ENCODE measurements at places on chromosomes 13 and 19.
A peak's percentile ranks its signal among the peaks of the same experiment; 100 is the strongest.

DNA sequence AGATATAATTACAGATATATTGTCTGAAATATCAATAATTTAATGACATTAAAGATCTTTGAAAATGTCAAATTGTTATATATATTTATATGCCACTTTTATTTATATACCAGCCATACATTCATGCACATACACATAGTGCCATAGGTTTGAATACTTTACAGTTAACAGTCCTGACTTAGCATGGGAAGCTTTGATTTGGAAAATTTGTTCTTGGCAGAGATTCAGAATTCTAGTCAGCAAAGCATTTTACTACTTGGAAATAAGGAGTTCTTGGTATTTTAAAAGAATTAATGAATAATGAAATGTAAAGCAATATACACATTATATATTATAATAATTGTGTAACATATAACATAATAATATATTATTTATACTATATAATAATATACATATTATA, 277.0 kb upstream of the PCDH20 start:
- DNase-seq = no peak

GRCh38 chr19:2053601-2054389, 2.8 kb upstream of the MKNK2 start:
- no peak for DNase-seq

- DNase-seq = no peak
These were observed 40.4 kb upstream of the ZNF254 start for GRCh38 chr19:24046550-24046949.

- DNase-seq = no peak
These were observed 201.5 kb upstream of the CSNK1A1L start for GRCh38 chr13:37306778-37307544.

GRCh38 chr19:56156768-56157167, 15.7 kb downstream of the ZNF444 start:
- DNase-seq = no peak

- DNase-seq = no peak
These were observed 2.2 kb downstream of the KBTBD6 start for GRCh38 chr13:41130356-41130755.

- DNase-seq = no peak
These were observed 27.5 kb downstream of the LNX2 start for GRCh38 chr13:27592865-27593264.

GRCh38 chr19:35069696-35070095, 28.2 kb downstream of the HPN start:
- no peak for DNase-seq

- no peak for DNase-seq
These were observed 28.1 kb upstream of the MPHOSPH8 start for GRCh38 chr13:19605161-19605955.

DNA sequence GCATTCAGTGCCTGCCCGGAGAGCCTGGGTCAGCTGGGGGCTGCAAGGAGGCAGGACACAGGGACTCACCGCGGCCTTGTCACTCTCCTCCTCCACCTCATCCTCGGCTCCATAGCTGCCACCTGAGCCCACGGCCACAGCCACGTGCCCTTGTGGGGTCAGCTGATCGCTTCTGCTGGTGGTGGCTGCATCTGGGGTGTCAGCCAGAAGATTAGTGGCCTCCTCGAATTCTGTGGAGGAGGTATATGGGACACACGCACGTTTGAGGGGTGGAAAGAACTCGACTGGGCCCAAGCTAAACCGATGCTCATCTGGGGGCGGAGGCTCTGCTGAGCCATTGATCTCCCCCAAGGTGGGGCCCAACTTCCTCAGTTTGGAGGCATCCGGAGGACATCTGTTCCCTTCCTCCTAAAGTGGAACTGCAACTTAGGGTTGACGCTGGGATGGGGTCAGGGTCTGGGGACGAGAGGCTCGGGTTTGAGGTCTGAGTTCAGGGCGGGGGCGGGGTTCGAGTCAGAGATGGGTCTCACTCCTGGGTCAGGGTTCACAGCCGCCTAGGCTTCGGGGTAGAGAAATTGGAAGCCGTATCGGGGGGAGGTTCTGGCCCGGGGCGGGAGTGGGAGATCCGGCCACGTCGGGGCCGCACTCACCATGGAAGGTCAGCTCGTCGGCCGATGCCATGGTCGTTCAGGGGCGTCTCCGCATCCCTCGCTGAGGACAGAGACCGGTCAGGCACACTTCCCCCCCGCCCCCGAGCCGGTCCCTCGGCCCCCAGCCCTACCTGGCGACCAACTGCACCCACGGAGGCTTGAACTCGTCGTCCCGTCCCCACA, 493 bp downstream of the YIPF2 start:
- no peak for DNase-seq

DNA sequence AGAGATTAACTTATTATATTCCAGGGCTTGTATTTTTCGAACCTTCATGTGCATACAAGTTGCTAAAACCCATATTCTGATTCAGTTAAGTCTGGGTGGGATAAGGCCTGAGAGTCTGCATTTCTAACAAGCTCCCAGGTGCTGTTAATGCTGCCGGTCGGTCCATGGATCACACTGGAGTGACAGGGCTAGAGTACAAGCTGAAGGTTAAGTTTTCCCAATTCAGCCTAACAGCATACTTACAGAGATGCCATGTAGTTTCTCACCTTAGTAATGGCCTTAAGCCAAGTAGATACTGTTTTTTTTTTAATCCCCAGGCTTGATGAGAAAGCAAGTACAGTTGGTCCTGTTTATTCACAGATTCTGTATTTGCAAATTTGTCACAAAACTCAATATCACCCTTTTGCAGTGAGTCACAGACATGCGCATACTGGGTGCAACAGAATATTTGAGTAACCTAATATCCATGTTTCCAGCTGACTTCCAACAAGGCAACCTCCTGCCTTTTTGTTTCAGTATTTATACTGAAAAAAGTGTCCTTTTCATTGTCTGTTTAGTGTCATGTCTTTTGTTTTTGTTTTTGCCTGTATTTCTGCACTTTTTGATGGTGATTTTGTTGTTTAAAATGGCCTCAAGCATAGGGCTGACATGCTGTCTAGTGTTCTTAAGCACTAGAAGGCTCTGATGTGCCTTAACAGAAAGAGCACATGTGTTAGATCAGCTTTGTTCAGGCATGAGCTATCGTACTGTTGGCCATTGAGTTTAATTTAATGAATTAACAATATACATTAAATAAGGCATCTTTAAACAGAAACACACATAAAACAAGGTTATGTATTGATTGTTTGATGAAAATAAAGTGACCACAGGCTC, 875.0 kb downstream of the PCDH9 start:
- DNase-seq = no peak

- DNase-seq = no peak
These were observed 10.7 kb downstream of the HS6ST3 start for GRCh38 chr13:96100457-96101220.

- DNase-seq = peak; percentile 94
These were observed at the start of gene GNG7 for GRCh38 chr19:2702170-2703076. GNG7 (minus strand) TSS chr19:2702694; CDS start chr19:2520688, 182,006 bp downstream.

DNA sequence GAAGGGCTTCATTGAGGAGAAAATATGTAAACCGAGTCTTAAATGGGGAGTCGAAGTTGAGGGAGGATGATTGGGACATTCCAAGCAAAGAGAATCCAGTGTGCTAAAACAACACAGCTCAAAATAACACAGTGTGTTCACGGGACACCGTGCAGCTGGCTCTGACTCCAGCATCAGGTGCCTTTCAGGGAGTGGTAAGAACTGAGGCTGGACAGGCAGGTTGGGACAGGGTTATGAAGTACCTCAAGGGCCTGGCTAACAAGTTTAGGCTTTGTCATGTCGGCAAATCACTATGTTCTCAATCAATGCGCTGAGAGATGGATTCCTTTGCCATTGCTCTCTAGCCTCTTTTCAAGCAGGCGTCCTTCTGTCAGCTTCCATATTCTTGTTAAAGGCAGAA, 27.5 kb upstream of the WDFY2 start:
- no peak for DNase-seq

GRCh38 chr19:46967578-46968032, 52.0 kb upstream of the NPAS1 start:
- no peak for DNase-seq

DNA sequence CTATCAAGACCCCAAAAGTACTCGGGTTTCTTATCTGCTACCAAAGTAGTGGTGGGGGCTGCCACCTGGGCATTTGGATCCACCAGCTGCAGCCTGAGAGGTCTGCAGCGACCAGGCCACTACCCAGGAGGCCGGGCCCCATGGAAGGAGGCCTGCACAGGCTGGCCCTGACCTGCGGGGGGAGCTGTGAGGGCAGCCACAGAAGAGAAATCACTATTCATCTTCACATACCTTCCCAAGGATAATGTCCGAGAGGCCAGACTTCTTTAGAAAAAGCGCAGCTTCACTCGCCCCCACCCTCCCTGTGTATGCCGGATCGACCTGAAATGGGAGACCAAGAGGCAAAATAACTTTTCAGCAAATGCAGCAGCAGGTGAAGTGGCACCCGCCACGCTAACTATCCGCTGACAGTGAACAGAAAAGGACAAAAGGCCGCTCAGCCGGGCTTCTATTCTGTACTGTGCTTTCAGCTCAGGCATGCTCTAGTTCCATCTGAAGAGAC, 30.1 kb downstream of the EPS15L1 start:
- DNase-seq = no peak

DNA sequence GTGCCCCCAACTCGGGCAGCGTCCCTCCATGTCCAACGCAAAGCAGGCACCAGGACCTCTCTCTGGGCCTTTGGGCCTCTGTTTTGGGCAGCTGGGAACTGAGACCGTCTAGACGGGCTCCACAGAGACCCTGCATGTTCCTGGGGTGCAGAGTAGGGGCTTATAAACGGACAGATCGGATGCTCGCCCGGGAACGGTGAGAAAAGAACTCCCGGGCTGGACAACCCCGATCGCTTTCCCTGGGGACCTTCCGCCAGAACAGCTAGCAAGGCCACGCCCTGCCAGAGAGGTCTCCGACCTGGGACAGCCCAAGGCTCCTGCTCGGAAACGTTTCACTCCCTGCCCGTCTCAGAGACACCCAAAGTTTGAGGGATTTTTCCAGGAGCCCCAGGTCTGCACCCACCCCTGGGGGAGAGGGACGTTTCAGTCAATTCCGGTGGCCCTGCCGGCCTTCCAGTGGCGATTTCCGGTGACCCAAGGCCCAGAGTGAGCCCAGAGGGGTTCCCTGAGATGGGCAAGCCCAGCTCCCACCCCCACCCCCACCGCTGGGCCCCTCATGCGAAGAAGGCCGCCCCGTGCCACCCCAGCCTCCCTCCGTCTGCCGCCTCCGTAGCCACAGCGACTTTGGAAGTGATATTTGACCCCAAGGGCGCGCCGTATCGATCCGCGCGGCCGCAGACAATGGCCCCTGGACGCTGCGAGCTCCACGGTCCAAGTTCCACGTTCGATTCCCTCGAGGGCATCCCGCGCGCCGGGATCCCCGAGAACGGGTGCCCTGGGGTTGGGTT, 1.7 kb downstream of the NR2F6 start:
- DNase-seq = no peak

GRCh38 chr13:52975161-52975560, 53.5 kb upstream of the OLFM4 start:
- DNase-seq = no peak

- peak; percentile 6 for DNase-seq
These were observed at the start of gene RUBCNL for GRCh38 chr13:46387064-46387851. RUBCNL (minus strand) TSS chr13:46387252; CDS start chr13:46372475, 14,777 bp downstream.

DNA sequence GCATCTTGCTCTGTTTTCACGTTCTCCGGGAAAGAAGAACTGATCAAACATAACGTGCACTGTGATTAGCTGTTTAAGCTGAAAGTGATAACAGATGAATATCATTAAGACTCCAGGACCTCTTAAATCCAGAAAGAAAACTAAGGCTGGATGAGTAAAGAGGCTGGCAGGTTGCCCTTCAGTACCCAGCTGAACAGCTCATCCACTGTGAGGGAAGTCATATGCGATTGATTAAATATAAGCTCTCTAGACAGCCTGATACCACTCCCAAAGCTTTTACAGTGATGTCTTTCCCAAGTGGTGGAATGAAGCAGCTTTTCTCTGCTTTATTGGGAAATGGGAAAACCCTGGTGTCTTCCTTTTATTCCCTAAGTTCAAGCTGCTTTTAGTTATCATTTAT, 116.9 kb downstream of the EFNB2 start:
- DNase-seq = no peak

DNA sequence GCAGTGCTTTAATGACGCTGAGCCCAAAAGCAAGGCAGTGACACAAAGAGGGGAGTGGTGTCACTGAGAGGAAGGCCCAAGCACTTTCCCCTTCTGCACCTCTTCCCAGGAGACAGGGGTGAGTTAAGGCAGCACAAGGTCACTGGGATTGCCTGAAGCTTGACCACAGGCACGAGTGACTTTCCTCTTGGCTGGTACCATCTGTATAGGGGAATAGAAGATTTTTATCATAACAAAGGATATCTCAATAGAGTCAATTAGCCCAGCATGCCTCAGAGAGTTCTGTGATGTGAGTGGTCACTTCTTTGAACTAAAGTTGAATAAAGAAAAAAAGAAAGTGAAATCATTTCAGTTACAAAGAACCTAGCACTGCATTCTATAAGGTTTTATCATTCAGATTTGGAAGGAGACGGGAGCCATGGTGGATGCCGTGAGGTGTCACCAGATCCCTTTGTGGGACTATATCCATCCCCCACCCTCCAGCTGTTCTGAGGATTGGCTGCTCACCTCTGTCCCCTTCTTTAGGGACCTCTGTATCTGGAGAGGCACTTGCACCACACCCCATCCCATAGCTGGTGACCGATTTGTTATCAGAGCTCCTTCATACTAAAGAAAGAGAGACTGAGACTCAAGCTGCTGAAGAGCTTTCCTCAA, 291.2 kb downstream of the DCT start:
- DNase-seq = no peak

DNA sequence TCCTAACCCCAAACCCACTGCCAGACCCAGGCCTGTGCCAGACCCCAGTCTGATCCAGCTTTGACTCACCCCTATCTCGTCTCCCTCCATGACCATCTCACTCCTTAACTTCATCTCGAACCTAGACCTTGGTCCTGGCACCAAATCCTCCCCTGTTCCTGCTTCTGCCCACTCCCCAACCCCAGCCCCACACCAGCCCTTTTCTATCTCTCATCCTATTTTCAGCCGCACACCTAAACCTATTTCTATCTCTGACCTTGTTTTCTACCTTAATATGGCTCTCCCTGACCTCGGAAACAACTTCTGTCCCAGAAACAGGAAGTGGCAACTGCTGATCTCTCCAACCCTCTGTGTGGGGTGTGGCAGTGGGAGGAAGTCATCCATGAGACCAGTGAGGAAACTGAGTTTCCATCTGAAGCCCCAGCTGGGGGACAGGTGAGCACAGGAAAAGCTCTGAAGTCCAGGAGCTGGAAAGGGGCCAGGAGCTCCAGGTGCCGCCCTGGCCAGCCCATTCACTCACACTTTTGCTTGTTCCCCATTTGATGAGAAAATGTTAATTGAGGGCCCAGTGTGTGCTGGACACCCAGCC, 13.7 kb downstream of the PTH2 start:
- no peak for DNase-seq

- no peak for DNase-seq
These were observed at the start of gene TRPM4 for GRCh38 chr19:49157445-49158224. TRPM4 (plus strand) TSS chr19:49157792; CDS start chr19:49157867, 75 bp downstream.

GRCh38 chr19:30674656-30675055, 302.5 kb downstream of the ZNF536 start:
- no peak for DNase-seq

DNA sequence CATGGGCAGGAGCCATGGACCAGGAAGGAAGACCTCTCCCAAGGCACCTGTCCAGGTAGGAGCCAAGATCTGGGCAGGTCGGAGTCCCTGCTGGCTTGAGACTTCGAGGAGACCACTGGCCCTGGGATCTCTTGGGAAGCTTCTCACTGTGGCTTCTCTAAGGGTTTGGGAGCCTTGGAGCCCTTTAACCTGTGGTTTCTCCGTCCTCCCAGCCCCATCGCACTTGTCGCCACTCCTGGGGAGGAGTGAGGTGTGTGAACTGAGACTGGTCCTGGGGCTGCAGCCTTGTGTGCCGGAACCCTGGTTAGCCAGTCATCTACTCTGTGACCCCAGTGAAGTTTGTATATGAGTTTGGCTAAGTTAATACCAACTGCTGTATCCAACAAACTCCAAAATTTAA, 8.2 kb downstream of the ZNF805 start:
- no peak for DNase-seq

All from stimulated activated CD4-positive, alpha-beta T cell treated with anti-CD3 and anti-CD28 coated beads, Interleukin-2, amount 100 ng/mL, for 4 hours (primary cell).